Stimulated activated CD4-positive, alpha-beta T cell treated with anti-CD3 and anti-CD28 coated beads, Interleukin-4, amount 100 ng/mL, for 1 hour (primary cell): ENCODE measurements at places on chromosomes 12 and 14.

DNA sequence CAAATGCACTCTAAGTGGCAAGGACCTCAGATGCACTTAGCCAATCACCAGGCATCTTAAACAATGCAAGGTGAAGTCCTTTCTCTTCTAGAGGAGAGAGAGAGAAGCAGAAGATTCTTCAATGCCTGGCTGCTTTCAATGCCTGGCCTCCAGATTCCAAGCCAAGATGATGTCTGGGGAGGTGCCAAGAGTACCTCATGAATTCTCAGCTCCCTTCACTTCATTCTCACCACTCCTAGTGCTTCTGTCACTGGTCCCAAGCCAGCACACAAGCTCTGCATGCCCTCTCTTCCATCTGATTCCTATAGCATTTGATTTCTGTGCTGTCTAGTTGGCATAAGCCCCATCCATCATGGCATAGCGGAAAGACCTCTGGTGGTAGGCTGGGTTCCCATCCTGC, 225.0 kb downstream of the KSR2 start:
- no peak for DNase-seq

DNA sequence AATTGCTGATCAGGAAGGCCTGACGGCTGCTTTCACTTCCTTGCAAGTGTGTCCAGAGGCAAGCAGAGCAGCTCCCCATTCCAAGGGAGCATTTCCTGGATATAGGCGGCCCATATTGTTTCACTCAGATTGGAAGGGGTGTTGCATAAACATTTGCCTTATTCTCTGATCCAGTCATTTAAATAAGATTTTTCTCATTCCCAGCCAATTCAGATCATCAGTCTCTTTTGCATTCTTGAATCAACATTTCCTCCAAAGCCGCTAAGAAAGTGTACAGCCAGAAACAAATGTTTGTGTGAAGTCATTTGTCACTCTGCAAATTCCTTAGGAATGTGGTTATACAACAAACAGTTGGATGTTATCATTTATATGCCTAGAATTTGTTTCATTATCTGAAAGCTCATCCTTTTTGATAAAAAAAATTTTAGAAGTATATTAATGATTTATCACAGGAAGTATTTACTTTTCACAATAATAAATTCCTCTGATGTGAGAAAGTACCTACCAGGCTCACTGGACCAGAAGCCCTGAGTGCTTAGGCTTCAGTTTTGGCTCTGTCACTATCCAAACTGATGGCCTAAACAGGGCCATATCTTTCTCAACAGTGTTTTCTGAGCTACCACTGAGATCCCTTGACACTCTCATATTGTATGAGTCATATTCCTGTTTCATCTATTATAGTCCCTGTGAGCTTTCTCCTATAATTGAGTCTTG, 379.6 kb downstream of the CCDC91 start:
- no peak for DNase-seq

DNA sequence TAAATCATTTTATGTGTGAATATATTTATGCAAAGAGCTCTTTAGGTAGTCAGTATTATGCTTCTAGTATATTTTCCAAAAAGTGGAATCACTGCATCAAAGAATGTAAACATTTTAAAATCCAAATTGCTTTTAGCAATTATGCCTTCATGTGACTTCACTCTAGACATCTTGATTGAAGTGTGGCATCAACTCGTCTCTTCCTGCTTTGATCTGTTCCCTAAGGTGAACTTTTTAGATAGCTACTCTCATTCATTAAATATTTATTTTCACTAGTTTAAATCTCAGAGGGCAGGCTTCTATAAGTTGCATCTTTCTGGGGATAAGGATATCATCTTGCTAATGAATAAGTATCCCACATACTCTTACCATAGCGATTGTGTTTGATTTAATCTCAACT, 39.2 kb downstream of the DHRS2 start:
- DNase-seq = no peak

DNA sequence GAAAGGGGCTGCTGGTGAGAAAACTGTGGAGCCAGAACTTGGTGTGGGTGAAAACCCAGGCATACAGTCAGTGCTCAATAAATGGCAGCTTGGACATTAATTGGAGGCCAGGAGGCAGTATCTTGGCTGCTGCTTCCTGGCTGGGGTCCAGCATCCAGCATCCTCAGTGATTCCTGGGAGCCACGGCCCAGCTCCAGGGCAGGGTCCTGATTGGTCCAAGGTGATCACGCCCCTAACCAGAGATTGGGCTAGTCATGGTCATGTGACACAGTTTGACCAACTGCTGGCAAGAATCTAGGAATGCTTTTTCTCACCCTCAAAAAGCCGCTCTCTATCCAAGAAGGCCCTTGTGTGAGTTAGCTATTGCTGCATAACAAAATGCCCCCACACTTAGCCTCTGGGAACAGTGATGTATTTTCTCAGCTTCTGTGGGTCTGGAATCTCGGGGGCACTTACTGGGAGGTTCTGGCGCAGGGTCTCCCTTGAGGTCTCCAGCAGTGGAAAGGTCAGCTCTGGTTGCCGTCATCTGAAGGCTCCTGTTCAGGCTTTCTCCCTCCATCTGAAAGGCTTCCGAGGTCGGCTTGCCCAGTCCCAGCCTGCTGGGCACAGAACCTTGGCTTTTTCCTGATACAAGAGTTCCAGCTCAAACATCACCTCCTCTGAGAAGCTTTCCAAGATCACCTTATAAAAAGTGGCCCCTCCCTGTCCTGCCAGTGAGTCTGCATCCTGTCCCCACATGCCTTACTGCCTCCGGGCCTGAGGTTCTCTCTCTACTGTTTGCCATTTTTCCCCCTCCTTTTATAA, 119.2 kb upstream of the NCOR2 start:
- DNase-seq = no peak

DNA sequence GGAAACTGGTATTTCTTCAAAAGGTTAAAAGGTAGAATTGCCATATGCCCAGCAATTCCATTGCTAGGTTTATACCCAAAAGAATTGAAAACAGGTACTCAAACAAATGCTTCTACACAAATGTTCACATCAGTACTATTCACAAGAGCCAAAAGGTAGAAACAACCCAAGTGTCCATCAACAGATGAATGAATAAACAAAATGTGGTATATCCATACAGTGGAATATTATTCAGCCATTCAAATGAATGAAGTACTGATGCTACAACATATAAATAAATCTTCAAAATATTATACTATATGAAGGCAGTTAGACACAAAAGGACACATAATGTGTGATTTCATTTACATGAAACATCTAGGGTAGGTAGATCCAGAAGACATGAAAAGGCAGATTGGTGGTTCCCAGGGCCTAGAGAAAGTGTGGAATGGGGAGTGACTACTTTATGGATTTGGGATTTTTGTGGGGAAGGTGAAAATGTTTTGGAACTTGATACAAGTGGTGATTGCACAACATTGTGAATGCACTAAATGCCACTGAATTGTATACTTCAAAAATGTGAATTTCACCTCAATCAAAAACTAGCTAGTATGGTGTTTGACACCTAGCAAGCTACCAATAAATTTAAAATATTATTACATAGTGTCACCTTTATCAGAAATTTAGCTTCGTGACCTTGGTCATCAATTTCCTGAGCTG, 41.7 kb downstream of the LIN52 start:
- no peak for DNase-seq

DNA sequence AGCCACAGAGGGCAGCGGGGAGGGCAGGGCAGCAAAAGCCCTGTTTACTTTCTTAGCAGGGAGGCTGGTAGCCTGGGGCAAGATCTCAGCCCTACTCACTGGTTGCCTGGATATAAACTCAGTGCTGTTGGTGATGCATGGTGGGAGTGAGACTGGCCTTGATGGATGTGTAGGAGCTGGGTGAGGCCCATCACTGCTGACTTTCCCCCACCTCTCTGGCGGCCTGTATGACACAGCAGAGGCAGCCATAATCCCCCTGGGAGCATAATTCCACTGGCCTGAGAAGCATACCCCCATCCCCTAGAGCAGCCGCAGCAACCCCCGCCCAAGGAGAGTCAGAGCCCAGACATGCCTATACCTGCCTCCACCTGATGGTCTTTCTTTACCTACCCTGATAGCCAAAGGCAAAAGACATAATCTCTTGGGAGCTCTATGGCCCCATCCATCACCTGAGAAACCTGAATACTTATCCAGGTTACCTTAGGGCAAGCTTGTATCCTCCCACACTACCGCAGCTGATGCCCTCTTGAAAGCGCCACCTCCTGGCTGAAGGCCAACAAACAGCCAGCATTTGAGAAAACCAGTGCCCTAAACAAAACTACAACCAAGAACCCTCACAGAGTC, 59.3 kb downstream of the DNAI7 start:
- DNase-seq = peak; percentile 15

GRCh38 chr12:49706351-49707127, 666 bp downstream of the FMNL3 start:
- DNase-seq = peak; percentile 22

GRCh38 chr12:92411687-92412086, 266.0 kb upstream of the BTG1 start:
- DNase-seq = no peak

GRCh38 chr14:55410876-55411275, 754 bp downstream of the ATG14 start:
- DNase-seq = no peak
